AML-193 (cell line): ENCODE measurements at places on chromosomes 4 and X.

DNA sequence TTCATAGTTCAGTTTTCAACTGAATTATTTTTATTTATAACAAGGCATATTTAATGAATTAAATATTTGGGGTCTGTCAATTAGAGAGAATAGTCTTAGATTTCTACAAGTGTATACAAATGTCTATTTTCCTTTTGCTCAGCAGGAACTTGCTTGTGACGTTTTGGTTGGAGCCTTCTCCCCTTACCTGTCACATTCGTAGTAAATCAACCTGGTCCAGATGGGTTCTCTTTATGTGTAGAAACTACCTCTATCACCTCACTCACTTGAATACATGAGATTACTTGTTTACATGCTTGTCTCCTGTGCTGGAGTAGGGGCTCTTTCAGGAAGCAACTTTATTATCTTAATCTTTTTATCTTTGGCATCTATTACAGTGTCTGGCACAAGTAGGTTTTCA lies 938.3 kb upstream of the IGFBP7 start:
- DNase-seq: no peak

GRCh38 chrX:67700602-67701001 lies 156.8 kb downstream of the AR start:
- no peak for DNase-seq

- DNase-seq: no peak
Measured at GRCh38 chrX:134603806-134604700, 54.2 kb downstream of the PLAC1 start.

DNA sequence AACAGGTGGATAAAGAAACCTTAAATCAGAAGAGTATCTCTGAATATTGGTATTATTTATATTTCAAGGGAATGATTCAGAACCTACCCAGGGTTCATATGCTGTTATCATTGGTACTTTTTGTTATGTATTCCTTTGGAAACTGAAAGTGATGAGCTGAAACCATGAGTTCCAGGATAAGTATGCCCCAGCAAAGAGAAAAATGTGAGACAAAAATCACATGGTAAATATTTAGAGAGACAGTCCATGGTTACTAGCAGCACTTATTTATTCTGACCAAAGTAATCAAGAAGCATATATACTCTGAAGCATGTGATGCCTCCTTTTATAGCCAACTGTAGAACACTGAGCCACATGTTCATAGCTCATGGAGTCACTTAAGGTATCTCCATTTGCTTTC lies 277.7 kb downstream of the ARAP2 start:
- DNase-seq: no peak

DNA sequence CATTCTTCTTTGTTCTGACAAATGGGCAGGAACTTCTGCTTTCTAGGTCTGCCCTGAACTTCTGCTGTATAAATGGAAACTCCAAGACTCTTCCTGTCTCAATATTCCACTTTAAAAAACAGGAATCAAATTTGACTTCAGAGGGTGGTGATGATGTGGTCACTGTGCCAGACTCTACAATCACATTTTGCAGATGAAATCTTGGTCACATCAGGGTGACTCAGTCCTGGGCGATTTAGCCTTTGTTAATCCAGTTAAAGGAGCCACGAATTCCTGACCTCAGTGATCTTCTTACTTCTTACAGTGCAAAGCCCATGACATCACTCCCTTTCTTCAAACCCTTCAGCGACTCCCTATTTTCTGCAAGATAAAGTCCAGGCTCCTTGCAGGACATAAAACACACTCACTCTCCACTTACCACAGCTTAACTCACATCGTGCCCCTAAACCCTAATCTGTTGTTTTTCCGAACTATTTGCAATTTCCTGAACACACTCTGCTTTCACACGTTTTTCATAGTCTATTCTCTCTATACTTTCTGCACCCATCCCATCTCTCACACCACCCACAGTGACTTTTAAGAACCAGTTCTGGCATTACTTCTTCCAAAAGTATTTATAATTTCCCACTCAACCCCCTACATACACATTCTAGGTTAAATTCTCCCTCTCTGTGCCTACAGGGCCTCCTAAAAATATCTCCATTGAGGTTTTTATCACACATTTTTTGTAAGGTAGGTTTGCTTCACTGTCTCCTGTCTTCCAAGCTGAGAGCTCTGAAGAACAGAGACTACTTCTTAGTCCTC lies 11.1 kb downstream of the GASK1B start:
- DNase-seq: no peak

DNA sequence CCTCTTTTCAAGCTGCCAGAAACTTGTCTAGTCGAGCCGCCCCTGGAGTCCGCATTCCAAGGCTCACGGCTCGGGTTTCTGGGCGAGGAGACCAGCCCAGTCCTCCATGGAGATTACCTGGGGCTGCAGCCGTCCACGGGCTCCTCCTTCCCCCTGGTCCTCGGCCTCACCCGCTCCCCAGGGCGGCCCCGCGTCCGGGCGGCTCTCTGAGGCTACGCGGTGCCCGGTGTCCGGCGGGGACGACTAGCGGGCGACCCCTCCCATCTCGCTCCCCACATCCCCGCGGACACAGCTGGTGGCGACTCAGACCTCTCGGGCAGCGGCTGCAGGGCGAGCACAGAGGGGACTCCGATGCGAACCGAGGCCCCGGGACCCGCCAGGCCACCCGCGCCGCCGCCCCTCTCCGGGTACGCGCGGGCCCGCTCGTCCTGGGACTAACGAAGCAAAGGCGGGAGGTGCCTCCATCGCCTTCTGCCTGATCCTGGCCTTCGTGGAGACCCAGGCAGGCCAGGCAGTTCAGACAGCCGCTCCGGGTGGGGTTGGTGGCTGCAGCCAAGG lies 159.4 kb downstream of the TRAM1L1 start:
- DNase-seq: no peak

- no peak for DNase-seq
Measured at GRCh38 chrX:39900777-39901170, 197.0 kb downstream of the BCOR start.

DNA sequence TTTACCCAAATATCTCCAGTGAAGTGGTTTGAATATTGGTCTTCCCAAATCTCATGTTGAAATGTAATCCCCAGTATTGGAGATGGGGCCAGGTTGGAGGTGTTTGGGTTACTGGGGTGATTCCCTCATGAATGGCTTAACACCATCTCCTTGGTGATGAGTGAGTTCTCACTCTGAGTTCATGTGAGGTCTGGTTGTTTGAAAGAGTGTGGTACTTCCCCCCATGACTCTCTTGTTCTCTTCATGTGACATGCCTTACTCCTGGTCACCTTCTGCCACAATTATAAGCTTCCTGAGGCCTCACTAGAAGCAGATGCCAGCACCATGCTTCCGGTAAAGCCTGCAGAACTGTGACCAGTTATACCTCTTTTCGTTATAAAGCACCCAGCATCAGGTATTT lies 32.9 kb upstream of the OTUD4 start:
- DNase-seq: no peak

GRCh38 chrX:43745938-43746721 lies 90.0 kb downstream of the MAOA start:
- no peak for DNase-seq

GRCh38 chr4:100722866-100723459 lies 205.1 kb upstream of the EMCN start:
- no peak for DNase-seq

GRCh38 chr4:139686130-139686529 lies 20.5 kb downstream of the MGST2 start:
- DNase-seq: no peak

- no peak for DNase-seq
Measured at GRCh38 chr4:135411251-135411650, 1209.7 kb upstream of the PABPC4L start.

DNA sequence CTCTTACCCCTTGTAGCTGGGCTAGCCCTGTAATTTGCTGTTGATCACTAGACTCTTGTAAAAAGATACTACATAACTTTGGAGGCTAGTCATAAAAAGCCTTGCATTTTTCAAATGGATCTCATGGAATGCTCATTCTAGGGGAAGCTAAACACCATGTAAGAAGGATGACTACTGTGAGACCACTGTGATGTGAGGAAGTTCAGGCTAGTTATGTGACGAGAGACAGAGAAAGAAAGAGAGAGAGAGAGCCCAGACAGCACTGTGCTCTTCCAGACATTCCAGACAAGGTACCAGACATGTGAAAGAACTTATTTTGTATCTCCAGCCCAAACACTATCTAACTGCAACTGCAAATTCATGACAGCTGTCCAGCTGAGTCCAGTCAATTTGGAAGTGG lies 404.6 kb upstream of the PITX2 start:
- no peak for DNase-seq
